ENCODE measurements at places on chromosomes 1 and 21.

DNA sequence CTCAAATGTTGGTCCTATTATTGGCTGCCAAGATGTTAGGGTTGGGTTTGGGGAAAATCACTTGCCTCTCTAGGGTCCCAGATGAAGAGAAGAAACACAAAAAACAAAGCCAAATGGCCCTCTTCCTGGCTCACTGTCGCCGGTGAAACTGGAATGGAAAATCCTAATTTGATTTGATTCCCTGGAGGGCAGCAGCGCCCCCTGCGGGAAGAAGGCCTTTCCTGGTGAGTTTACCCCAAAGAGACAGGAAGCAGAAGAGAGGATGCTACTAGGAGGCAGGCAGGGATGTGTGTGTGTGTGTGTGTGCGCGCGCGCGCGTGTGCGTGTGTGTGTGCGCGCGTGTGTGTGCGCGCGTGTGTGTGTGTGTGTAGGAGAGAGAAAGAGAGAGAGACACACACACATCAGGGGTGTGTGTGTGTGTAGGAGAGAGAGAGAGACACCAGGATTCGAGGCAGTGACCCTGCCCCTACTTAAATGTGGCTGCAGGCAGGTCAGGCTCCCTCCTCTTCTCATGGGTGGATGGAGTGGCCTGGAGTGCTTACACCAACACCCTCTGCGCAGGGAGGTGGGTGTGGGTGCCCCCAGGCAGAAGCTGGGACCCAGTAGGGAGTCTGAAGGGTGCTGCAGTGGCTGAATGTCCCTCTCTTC, 3.1 kb upstream of the SELENON start:
- peak; percentile 57 for DNase-seq

DNA sequence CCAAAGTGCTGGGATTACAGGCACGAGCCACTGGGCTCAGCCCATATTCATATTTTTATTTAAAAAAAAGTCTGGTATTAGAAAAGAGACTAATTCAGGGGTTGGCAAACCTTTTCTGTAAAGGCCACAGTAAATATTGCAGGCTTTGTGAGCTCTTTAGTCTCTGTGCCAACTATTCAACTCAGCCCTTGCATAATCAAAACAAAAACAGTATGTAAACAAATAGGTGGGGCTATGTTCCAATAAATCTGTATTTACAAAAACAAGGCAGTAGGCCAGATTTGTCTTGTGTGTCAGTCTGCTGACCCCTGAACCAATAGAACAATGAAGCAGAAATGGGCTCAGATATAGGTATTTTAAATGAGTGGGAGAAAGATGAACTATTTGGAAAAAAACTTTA, 49.3 kb downstream of the CDC42BPA start:
- DNase-seq = no peak

DNA sequence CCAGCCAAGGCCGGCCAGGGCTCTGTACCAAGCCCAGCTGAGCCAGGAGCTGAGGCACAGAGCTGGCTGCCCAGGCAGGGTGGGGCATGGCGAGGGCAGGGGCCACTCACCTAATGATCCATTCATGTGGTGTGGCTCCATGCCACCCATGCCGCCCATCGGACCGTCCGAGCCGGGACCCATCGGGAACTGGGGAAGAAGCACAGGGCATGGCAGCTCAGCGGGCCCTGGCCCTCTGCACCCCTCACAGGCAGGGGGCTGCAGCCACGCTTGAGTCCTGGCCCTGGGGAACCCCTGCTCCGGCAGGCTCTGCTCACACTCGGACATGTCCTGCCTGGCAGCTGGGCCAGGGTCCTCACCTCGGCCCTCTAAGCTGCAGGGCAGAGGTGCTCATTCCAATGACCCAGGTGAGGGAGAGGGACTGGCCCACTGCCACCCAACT, 28.7 kb downstream of the MRPL37 start:
- no peak for DNase-seq

- no peak for DNase-seq
These were observed 23.9 kb downstream of the APP start for GRCh38 chr21:26146681-26147080.

GRCh38 chr1:18970762-18971161, 14.3 kb upstream of the IFFO2 start:
- no peak for DNase-seq

- no peak for DNase-seq
These were observed 44.5 kb downstream of the TRIM33 start for GRCh38 chr1:114466334-114467014.

- DNase-seq = no peak
These were observed 681.7 kb upstream of the ADAMTS5 start for GRCh38 chr21:27648560-27648959.

GRCh38 chr1:168697356-168698126, 31.5 kb downstream of the DPT start:
- no peak for DNase-seq

- no peak for DNase-seq
These were observed 34.4 kb downstream of the MRPL39 start for GRCh38 chr21:25572861-25573310.

DNA sequence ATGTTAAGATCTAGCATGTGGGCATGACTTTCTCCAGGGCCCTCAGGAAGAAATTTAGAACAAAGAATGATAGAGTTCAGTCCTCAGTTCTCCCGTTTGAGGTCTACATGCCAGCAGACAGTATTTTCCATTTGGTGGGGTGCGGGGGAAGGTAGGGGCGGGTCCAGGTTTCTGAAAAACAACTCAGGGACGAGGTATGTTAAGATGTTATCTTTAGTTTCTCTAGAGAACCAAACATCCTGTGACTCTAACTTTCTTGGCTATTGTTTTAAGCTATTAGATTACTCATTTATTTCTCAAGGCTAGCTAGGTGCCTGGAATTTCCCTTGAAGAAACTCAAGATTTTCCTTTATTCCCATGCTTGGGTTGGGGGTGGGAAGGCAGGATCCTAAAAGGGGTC, 42.3 kb upstream of the SYT14 start:
- no peak for DNase-seq

DNA sequence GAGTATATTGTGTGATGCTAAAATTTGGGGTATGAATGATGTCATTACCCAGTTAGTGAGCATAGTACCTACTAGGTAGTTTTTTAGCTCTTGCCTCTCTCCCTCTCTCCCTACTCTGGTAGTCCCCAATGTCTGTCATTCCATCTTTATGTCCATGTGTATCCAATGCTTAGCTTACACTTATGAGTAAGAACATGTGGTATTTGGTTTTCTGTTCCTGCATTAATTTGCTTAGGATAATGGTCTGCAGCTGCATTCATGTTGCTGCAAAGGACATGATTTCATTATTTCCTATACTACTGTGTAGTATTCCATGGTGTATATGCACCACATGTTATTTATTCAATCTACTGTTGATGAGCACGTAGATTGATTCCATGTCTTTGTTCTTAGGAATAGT, 54.4 kb upstream of the NEGR1 start:
- no peak for DNase-seq

GRCh38 chr1:168079761-168080160, 57.0 kb downstream of the GPR161 start:
- DNase-seq = no peak

GRCh38 chr1:159008744-159009188, 941 bp upstream of the IFI16 start:
- no peak for DNase-seq

DNA sequence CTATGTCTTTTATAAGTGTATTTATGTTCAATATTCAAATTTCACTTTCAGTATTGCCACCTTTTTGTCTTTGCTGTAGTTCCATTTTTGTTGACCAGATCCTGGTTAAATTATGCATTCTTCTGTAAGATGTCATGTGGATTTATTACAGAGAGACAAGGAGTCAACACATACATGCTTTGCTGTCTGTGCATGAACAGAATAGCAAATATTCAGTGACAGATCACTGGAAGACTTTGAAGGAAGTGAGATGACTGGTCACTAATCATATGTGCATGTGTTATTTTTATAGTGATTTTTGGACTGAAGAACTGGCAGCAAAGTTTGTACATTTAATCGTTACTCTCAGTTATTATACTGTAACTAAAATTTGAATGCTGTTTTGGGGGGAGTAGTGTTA, 117.2 kb downstream of the PLPPR5 start:
- DNase-seq = no peak

DNA sequence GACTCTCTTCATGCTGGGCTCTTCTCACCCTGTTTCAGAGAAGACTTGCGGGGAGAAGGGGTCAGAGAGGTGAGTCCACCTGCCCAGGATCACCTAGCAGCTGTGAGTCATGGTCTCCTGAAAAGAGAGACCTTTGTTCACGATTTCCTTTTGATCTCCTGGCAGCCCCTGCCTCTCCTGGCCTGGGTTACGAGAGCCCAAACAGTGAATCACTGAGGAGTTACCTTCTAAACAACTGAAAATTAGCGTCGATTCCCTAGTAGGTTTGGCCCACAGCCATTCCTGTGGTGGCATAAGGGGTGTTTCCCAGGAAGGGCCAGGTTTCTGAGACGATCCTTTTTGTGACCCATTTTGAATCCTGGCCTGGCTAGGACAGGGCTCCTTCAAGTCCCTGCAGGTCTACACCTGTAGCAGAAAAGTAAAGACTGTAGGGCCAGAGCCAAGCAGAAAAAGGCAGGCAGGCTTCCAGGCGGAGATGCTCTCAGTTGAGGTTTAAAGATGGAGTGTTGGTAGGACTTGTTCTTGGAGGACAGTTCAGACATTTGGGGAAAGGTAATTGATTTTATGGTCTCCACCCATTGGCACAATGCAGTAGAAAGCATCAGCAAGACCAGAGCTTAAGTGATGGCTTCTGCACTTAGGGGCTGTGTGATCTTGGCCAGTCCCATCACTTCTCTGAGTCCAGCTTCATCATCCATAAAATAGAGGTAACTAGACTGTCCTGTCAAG, 2.1 kb upstream of the PLA2G2E start:
- no peak for DNase-seq

GRCh38 chr1:91278754-91279153, 125.9 kb downstream of the HFM1 start:
- DNase-seq = no peak

- no peak for DNase-seq
These were observed 24.3 kb upstream of the IFNAR2 start for GRCh38 chr21:33205476-33205875.

Measured in stimulated activated CD8-positive, alpha-beta memory T cell treated with anti-CD3 and anti-CD28 coated beads, Interleukin-7, amount 100 ng/mL, for 48 hours (primary cell).